Kidney capillary endothelial cell (primary cell): ENCODE measurements at places on chromosomes 11 and 22.

- DNase-seq = no peak
Measured at GRCh38 chr11:59218893-59219292, 6.2 kb upstream of the MPEG1 start.

- peak; percentile 32 for DNase-seq
Measured at GRCh38 chr11:77127235-77127911, 673 bp upstream of the MYO7A start.

DNA sequence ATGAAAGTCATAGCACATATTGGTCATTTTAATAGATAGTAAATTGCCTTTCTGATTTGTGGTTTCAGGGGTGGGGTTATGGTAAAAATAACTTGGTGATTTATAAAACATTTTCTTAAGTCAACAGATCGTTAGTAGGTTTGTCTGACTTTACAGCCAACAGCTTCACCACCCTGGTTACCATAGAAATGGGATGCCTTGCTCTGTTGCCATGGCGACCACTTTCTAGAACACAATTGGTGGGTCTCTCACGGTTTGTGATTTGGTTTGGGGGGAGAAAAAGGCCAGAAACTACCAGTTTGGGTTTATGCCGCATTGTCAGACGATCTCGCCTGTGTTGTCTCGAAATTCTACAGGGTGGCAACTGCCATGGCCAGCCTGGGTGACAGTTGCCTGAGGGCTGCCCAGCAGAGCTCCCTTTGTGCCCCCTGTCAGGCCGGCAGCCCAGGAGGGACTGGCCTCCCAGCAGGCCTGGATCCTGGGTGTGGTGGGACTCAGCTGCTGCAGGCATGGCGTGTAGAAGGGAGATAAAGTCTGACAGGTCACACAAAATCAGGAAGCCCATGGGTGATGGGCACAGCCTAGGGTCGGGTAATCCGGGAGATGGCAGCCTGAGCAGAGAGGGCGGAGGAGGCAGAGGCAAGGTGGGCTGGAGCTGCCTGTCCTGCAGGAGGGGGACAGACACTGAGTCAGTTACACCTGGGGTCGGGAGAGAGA is 30.9 kb downstream of the KCNC1 start:
- DNase-seq = no peak

DNA sequence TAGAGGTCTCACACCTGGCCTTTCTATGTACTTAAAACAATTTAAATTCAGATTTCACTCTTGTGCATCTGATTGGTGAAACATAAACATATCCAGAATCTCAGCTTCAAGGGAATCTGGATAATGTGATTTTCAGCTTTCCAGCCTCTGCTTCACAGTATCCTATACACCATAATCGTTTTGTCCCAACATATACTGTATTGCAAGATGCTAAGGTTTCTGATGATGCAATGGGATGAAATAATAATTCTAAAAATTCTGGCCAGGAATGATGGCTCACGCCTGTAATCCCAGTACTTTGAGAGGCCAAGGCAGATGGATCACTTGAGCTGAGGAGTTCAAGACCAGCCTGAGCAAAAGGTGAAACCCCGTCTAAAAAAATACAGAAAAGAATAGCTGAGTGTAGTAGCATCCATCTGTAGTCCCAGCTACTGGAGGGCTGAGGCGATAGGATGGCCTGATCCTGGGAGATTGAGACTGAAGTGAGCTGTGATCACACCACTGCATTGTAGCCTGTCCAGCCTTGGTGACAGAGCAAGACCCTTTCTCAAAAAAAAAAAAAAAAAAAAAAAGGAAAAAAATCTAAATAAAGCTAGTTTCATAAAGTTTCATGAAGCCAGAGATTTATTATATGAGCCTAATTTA is 41.0 kb upstream of the CTSC start:
- no peak for DNase-seq
